ENCODE measurements at places on chromosomes 12 and 14.

DNA sequence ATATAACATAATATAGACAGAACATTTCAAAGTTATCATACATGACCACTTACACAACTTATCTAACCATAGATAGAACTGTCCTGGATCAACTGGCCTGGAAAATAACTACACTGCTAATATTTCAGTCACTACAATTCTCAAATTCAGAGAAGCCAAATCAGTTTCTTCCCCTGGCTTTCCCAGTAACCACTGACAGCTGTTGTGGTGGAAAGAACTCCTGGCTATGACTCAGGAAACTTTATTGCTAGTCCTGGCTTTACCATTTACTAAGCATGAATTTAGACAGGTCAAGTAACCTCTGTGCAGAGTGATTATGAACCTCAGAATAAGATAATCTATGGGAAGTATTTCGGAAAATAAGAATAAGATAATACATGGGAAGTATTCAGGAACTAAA, 244.9 kb upstream of the DIO2 start:
- H3K36me3 ChIP-seq = no peaks in the 10 kb centered on the region
- H3K4me3 ChIP-seq = no peak overlapping the region
- no peak overlapping the region for H3K27ac ChIP-seq
- H3K27me3 ChIP-seq = no peaks in the 10 kb centered on the region
- DNase-seq = no peak

- H3K4me3 ChIP-seq = peak overlapping the region; percentile 66
- H3K27ac ChIP-seq = peak overlapping the region; percentile 53
- H3K27me3 ChIP-seq = no peaks in the 10 kb centered on the region
- peak; percentile 49 for DNase-seq
- peaks cover 25% of the 10 kb centered on the region for H3K4me1 ChIP-seq
- H3K36me3 ChIP-seq = no peaks in the 10 kb centered on the region
These were observed 794 bp downstream of the RCOR1 start for GRCh38 chr14:102593061-102593824.

GRCh38 chr12:54622463-54623183, 12.1 kb downstream of the LACRT start:
- H3K4me3 ChIP-seq = no peak overlapping the region
- no peaks in the 10 kb centered on the region for H3K36me3 ChIP-seq
- no peak overlapping the region for H3K27ac ChIP-seq
- no peaks in the 10 kb centered on the region for H3K4me1 ChIP-seq

- H3K4me3 ChIP-seq = no peak overlapping the region
- no peaks in the 10 kb centered on the region for H3K4me1 ChIP-seq
- DNase-seq = no peak
- H3K36me3 ChIP-seq = no peaks in the 10 kb centered on the region
- H3K27me3 ChIP-seq = no peaks in the 10 kb centered on the region
- no peak overlapping the region for H3K27ac ChIP-seq
These were observed 16.6 kb upstream of the GNPTAB start for GRCh38 chr12:101847325-101847724.

GRCh38 chr14:21264025-21264801, 5.0 kb downstream of the HNRNPC start:
- DNase-seq = no peak
- H3K4me3 ChIP-seq = peak overlapping the region; percentile 16
- H3K36me3 ChIP-seq = peaks cover 76% of the 10 kb centered on the region
